Endothelial cell (in vitro differentiated cells): ENCODE measurements at places on chromosomes 6 and 20.

DNA sequence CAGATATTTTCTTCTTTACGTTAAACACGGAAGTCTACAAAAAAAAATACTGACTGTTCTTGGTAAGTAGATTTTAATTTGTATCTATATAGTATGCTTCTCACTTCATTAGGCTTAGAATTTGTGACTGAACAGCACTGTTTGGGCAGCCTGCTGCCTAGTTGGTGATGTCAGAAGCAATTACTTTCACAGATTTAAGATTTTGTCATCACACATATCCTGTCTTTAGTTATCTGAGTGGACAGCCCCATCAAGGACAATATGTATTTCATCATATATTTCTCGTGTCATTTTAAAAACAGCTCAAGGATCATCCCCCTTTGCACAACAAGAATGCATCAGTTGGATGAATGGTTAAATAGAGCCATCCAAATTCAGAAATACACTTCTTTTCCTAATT lies 338.4 kb upstream of the CITED2 start:
- H3K27me3 ChIP-seq = no peaks in the 10 kb centered on the region
- DNase-seq = no peak
- no peak overlapping the region for H3K4me3 ChIP-seq
- peaks cover 6% of the 10 kb centered on the region for H3K4me1 ChIP-seq

DNA sequence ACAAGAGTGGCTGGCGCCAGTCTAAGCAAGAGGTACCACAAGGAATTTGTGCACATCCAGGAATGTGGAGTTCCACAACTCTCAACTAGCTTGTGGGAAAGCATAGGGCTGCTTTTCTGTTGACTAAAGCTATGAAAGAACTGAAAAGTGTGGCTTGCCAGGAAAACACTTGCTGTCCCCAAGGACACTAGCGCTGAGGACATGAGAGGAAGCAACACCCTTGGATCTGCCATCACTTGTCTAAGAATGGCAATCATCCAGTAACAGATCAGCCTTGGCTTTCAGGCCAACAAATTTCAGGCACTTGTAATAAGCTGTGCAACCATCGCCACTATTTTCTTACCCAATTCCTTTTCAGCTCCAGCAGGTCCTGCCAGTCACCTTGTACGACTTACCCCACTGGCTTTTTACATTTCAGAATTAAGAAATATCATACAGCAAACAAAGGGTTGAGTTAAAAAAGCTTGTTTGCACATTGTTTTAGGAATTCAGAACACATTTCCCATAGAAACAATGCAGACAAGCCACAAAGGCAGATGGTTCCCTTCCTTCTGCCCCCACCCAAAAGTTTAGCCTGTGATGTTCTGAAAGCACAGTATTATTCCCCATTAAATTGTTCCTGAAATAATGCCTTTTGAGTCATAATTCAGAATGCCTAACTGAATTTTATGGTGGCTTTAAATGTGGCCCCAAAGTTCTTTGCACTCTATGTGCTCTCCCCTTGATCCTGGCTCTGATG lies 57.9 kb upstream of the SSTR4 start:
- H3K4me3 ChIP-seq = no peak overlapping the region
- no peak overlapping the region for H3K27ac ChIP-seq
- no peak for DNase-seq
- peaks cover 4% of the 10 kb centered on the region for H3K4me1 ChIP-seq
- H3K36me3 ChIP-seq = peaks cover 4% of the 10 kb centered on the region

GRCh38 chr20:21507400-21508229 lies 6.2 kb downstream of the NKX2-2 start:
- peaks cover 4% of the 10 kb centered on the region for H3K36me3 ChIP-seq
- peaks cover 34% of the 10 kb centered on the region for H3K4me1 ChIP-seq
- H3K27ac ChIP-seq = no peak overlapping the region
- H3K27me3 ChIP-seq = peaks cover 41% of the 10 kb centered on the region

DNA sequence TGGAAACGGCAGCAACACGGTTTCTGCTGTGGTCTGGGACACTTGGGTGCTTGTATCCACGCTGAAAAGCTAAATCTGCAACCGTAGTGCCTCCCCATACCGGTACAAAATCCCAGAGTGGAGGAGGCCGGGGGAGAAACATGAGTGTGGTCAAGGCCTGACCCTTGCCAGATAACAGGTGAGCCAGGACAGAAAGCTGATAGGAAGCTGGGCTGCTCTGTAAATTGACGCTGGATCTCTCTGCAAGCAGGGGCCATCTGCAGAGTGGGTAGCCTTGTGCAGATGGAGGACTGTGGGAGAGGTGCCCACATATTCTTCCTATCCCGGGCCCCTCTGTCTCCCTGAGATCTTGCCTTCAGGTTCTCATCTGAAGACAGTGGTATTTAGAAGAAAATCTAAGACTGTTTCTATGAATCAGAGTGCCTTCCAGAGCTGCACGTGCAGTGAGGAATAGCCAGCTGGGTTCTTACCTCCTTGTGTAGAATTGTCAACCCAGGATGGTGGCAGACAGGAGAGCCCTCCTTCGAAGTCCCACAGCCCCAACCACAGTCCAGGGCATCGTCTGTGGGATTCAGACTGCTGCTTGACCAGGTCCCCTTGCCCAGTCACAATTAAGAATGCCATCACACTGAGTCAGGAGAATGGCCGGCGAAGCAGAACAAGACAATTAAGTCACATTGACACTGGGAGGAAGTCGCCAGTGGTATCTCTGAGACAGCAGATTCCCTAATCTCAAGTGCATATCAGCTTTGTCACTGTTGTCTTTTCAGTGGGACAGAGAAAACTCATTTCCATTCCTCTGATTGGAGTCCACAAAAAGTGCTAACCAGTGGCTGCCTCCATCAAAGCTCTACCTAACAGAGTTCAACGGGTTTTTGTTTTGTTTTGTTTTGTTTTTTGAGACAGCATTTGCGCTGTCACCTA lies 100.0 kb upstream of the RIPOR2 start:
- no peak for DNase-seq
- peak overlapping the region; percentile 57 for H3K27ac ChIP-seq
- H3K27me3 ChIP-seq = peaks cover 1% of the 10 kb centered on the region
- H3K4me3 ChIP-seq = no peak overlapping the region
- no peaks in the 10 kb centered on the region for H3K36me3 ChIP-seq

DNA sequence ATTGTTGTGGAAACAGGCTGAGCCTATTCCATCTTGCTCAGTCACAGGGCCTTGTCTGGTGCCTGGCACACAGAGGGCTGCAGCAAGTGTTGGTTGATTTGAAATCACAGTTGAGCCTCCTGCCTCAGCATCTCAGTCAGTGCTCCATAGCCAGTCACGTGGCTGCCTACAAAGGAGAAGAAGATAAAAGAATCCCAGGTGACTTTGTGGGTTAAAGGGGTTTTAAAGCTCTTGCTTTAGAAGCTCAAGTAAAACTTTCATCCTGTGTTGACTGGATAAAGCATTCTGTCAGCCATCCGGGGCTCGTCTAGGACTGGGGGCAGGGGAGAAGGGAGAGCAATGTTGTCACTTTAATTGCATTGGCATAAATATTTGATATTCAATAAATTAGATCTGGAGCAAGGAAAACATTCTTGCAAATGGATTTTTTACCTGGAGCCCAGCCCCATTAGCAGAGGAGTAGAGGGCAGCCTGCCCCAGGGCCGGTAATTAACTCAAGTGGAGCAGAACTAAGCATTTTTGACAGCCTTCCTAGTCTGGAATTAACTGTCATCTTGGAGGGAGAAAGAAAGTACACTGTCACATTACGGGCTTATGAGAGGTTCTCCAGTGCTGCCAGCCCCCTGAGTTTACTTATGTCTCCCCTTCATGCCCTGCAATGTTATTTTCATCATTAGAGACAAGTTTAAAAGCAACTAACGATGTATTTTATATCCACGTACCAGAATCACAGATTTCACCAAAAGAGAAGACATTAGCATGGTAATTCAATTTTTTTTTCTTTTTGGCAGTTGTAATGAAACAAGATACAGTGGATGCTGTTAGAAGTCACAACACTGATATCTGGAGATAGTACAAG lies 71.7 kb upstream of the GTSF1L start:
- no peak for DNase-seq
- no peak overlapping the region for H3K4me3 ChIP-seq
- H3K27ac ChIP-seq = no peak overlapping the region
- H3K4me1 ChIP-seq = no peaks in the 10 kb centered on the region
- H3K27me3 ChIP-seq = peaks cover 3% of the 10 kb centered on the region

DNA sequence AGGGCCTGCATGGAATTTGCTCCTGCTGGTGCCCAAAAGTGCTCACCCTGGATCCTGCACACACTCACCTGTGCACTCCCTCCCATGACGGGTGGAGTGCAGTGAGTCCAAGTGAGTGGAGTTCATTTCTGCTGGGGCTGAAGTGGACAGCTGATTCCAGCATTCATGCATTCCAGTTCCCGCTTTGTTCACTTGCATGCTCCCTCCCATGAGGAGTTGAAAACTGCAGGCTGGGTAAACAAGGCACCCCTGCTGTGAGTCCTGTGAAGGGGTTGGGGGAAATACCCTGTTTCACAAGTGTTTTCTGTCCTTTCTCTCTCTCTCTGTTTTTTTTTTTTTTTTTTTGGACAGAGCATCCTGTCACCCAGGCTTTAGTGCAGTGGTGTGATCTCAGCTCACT lies 454.1 kb upstream of the NOX3 start:
- no peaks in the 10 kb centered on the region for H3K4me1 ChIP-seq
- peaks cover 4% of the 10 kb centered on the region for H3K36me3 ChIP-seq
- H3K27ac ChIP-seq = no peak overlapping the region
- no peak overlapping the region for H3K4me3 ChIP-seq
- no peak for DNase-seq

- no peak for DNase-seq
- no peak overlapping the region for H3K27ac ChIP-seq
- H3K4me1 ChIP-seq = peaks cover 17% of the 10 kb centered on the region
These were observed 53.5 kb upstream of the CEP85L start for GRCh38 chr6:118704915-118705314.

DNA sequence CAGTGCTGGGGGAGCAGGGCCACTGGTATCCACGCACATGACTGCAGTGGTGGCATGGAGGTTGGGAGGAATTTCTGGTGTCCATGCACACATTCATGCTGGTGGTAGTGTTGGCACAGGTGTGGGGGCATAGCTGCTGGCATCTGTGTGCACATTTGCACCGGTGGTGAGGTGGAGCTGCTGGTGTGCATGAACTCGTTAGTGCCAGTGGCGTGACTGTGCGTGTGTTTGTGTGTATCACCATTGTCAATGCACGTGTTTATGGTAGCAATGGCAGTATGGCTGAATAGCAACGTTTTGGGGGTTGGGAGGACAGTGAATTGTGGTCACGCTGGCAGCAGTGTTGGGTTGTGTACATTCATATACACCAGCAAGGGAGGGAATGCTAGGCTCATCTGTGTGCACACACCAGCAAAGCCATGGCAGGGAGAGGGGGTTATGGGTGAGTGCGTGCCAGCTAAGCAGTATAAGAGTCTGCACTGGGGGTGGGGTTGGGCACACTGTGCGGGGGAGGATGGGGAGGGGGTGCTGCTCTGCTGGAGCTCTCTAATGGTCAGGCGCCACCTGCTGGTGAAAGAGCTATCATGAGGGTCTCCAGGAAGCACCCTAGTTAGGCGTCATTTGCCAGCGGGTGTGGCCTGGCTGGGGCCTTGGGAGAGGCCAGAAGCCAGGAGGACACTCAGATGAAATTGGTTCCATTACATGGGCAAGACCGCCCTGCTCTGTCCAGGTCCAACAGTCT lies 626.1 kb upstream of the ID4 start:
- H3K27me3 ChIP-seq = no peaks in the 10 kb centered on the region
- H3K36me3 ChIP-seq = no peaks in the 10 kb centered on the region
- H3K4me3 ChIP-seq = no peak overlapping the region
- H3K4me1 ChIP-seq = no peaks in the 10 kb centered on the region
- no peak overlapping the region for H3K27ac ChIP-seq
- DNase-seq = peak; percentile 50

DNA sequence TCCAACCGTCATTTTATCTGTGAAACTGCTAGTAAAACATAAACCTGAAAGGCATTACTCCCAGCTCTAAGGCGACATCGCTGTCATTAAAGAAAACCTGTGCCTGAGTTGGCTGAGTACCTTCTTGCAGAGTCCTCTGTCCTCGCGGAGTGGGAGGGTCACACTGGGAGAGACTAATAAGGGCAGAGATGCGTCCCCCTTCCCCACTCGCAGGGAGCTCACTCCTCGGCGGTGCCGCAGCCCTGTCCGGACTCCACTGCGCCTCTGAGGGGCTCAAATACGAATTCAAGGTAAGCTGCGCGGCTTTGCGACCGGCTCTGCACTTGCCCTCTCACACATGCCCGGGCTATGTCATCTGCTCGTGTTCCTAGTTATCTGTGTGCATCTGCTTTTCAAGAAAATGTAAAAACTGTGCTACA lies at the start of gene COL19A1:
Gene COL19A1, plus strand, starts transcription at position 206 of the 419 bp plus-strand sequence. CDS start 13,012 bp downstream, outside the sequence.
- H3K27ac ChIP-seq = no peak within 1 kb of the TSS
- peaks cover 6% of the 10 kb centered on the region for H3K27me3 ChIP-seq
- H3K4me3 ChIP-seq = peak within 1 kb of the TSS; percentile 86
- DNase-seq = peak; percentile 26
- H3K4me1 ChIP-seq = peaks cover 12% of the 10 kb centered on the region
- no peaks in the 10 kb centered on the region for H3K36me3 ChIP-seq

DNA sequence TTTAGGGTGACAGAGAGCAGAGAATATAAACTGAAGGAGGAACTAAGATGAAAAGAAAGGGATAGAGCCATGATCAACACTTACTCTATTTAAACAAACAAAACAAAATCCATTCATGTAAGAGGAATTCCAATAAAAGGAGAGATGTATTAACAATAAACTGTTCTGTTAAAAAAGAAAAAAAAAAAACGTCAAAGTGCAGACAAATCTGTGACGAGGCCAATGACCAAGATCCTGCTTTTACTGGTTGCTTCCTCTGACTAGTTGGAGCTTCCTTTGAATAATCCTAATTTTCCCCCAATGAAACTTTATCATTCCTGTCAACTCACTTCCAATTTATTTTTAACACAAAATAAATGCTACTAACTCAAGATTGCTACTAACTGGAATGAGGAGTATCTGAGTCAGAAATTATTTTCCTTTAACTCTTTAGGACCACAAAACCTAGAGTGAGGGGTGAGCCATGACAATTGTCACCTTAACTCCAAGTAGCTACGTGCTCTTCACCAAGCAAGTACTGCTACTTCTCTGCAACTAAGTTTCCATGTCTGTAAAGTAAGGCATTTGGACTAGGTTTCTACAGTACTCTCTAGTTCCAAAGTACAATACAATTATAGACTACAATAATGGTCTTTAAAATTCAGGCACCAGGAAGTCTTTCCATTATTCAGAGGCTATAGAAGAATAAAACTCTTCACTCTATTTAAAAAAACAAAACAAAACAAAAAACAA lies 152.0 kb downstream of the PTPRK start:
- DNase-seq = no peak
- H3K27me3 ChIP-seq = no peaks in the 10 kb centered on the region
- H3K27ac ChIP-seq = no peak overlapping the region
- H3K36me3 ChIP-seq = no peaks in the 10 kb centered on the region
- peaks cover 10% of the 10 kb centered on the region for H3K4me1 ChIP-seq

- no peak overlapping the region for H3K27ac ChIP-seq
- peaks cover 12% of the 10 kb centered on the region for H3K4me1 ChIP-seq
- peaks cover 6% of the 10 kb centered on the region for H3K36me3 ChIP-seq
- no peak for DNase-seq
These were observed 38.3 kb upstream of the ID1 start for GRCh38 chr20:31566658-31567379.

GRCh38 chr20:63215101-63216040 lies 560 bp downstream of the YTHDF1 start:
- peaks cover 41% of the 10 kb centered on the region for H3K4me1 ChIP-seq
- peak overlapping the region; percentile 99 for H3K4me3 ChIP-seq
- peaks cover 5% of the 10 kb centered on the region for H3K27me3 ChIP-seq
- peak; percentile 68 for DNase-seq
